ENCODE measurements at places on chromosomes 11 and 22.

GRCh38 chr22:26463101-26463661 lies 20.4 kb downstream of the HPS4 start:
- DNase-seq: no peak

DNA sequence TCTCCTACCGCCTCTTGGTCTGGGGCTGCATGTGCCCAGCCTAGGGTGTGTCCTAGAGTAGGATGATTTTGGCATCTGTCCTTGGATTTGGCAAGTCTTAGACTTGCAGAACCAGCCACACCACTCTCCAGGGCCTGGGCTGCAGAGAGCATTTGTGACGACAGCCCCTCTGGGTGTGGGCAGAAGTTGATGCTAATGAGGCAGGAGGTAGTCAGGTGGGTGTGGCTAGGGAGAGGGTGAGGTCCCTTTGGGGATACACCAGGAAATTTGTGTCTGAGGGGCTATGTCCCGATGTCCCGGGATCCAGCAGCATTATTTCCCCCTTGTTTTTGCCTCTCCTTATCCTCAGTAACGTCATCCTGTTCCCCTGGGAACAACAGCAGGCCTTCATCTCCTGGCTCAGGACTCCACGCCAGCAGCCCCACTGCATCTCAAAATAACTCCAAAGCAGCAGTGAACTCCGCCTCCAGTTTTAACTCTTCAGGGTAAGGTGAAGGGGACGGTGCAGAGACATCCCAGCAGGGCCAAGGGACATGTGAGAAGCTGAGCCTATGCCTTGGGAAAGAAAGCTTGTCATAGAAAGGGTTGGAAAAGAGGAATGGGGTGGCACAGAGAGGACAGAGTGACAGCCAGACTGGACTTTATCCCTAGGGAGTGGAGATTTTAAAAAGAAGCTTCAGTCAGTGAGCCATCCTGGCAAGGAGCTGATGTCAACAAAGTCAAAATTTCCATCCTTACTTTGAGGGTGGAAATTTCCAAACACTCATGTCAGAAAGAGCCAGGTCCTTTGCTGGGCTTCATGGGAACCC lies 8.0 kb upstream of the TLCD5 start:
- peak; percentile 87 for DNase-seq

- no peak for DNase-seq
These were observed 47.9 kb downstream of the DCUN1D5 start for GRCh38 chr11:103043826-103044678.

DNA sequence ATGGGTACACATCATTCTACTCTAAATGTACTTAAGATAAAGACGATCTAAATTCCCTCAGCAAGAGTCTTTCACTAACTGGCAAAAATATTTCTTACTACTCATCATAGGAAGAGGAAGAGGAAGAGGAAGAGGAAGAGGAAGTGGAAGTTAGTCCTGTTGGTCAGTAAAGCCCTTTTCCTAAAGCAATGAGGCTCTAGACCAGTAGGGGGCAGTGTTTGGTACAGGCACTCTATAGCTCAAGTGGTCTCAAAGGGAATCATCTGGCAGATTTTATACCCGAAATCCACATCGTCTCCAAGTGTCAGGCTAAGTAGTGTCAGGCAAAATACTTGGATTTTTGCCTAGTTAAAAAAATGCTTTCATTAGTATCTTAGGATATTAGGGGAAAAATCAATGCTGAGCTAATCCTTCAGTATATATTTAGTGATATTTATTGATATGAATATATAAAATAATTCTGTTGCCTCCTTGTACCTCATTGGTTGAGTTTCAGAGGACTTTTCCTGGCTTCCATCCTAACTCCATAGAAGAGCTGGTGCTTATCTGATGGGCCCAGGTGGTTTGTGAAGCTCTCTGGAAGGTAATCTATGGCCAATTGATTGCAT lies 7.7 kb downstream of the BLID start:
- peak; percentile 73 for DNase-seq

DNA sequence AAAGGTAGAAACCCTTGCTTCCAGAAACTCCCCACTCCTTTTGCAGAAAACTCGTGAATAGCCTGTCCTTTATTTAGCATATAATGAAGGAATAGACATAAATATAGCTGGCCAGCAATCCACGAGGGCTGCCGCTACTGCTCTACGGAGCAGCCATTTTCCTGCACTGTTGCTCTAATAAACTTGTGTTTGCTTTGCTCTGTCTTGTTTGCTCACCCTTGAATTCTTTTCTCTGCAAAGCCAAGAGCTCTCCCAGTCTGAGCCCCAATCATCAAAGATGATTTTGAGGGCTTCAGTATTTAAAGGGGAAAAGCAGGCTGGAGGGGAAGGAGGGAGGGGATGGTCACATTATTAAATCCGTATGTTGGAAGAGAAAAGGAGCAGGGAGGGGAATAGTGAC lies 16.6 kb upstream of the CHKA start:
- DNase-seq: no peak

DNA sequence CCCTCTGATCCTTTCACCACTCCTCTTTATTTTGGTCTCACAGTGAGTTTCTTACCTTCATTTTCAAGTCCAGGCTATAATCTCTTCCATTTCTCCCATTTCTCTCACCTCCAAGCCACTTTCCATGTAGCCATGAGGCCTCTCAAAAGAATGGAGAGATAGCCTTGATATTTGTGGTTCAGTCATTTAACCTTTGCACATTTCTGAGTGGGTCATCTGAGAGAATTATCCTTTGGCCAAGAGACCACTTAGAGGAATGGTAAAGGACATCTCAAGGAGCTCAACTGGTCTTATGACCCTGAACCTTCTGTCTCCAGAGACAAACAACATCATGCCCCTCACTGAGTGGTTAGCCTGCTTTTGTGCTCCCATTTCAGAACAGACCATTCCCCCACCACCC lies 121.1 kb downstream of the KIRREL3 start:
- DNase-seq: peak; percentile 14

GRCh38 chr11:129035244-129035643 lies 92.6 kb upstream of the TP53AIP1 start:
- no peak for DNase-seq

DNA sequence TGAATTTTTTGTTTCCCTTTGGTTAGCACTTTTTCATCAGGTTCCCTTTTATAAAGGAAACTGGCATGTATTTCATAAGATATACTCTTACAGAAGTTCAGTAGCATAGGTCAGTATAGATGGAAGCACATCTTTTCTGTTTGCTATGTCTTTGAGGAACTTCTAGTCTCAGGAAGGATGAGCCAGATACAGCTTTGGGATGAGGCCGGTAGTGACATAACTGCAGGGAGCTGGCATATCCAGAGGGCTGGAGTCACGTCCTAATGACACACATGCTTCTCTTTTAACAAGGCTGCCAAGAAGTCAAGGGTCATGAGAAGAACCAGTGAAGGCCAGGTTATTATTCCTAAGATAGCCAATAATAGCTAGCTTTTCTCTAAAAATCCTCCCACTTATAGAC lies 33.3 kb upstream of the ADSL start:
- no peak for DNase-seq

- no peak for DNase-seq
These were observed 3.2 kb upstream of the MS4A14 start for GRCh38 chr11:60393016-60393415.

GRCh38 chr11:14042686-14043465 lies 80.4 kb downstream of the SPON1 start:
- DNase-seq: peak; percentile 13

- DNase-seq: no peak
These were observed 461.8 kb downstream of the BRD1 start for GRCh38 chr22:49365910-49366309.

- no peak for DNase-seq
These were observed 109.2 kb downstream of the RRM1 start for GRCh38 chr11:4203603-4204360.

- DNase-seq: peak; percentile 35
These were observed 855.6 kb downstream of the KCNA4 start for GRCh38 chr11:29161191-29161590.

DNA sequence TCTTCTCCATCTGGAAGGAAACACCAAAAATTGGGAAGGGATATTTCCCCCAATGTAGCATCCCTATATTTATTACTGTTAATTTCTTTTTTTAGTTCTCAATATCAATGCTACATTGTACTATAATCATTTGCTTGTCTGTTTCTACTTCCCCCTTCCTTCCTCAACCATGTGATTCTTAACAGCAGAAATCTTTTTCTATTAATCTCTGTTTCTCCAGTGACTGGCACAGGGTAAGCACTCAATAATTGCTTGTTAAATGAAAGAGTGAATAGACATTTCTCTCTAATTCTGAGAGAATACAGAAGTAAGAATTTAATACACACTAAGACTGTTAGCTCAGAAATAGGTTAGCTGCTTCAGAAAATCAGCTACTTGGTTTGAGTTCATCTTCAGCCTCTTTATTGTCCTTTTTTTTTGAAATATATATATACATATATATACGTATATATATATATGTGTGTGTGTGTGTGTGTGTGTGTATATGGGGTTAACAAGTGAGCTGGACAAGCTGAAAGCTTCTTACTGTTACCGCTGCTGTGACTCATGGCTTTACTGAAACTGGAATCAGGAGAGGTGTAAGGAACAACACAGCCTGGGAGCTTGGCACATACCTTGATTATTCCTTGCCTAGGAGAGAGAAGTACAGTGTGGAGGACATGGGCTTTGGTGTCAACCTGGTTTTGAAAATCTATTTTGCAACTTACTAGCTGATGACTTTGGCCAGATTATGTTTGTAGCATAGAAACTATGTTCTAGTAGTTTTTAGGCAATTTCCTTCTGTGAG lies 26.2 kb upstream of the PDE3B start:
- DNase-seq: no peak

DNA sequence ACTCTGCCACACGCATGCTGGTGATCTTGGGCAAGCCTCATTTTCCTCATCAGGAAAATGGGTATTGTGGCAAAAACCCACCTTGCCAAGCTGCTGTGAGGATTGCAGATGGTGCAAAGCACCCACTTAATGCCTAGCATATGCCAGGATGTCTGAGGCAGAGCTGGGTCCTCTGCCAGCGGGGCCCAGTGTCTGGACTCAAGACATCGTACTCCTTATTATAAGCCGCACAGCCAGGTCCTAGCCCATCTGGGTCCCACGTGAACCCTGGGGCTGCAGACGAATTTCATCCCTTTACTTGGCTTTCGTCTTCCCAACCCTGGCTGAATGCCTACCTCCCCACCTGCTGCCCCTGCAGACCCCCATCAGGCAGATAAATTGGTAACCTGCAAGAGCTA lies 34.5 kb upstream of the ALX4 start:
- no peak for DNase-seq

- peak; percentile 72 for DNase-seq
These were observed 51.3 kb upstream of the SESN3 start for GRCh38 chr11:95282291-95282751.

- DNase-seq: no peak
These were observed 1394.7 kb downstream of the BRD1 start for GRCh38 chr22:48432781-48433518.
